Activated CD4-positive, CD25-positive, alpha-beta regulatory T cell (primary cell): ENCODE measurements at places on chromosomes 13 and 19.
A peak's percentile ranks its signal among the peaks of the same experiment; 100 is the strongest.

GRCh38 chr13:27455331-27455855, 5.0 kb upstream of the MTIF3 start:
- no peak for DNase-seq

DNA sequence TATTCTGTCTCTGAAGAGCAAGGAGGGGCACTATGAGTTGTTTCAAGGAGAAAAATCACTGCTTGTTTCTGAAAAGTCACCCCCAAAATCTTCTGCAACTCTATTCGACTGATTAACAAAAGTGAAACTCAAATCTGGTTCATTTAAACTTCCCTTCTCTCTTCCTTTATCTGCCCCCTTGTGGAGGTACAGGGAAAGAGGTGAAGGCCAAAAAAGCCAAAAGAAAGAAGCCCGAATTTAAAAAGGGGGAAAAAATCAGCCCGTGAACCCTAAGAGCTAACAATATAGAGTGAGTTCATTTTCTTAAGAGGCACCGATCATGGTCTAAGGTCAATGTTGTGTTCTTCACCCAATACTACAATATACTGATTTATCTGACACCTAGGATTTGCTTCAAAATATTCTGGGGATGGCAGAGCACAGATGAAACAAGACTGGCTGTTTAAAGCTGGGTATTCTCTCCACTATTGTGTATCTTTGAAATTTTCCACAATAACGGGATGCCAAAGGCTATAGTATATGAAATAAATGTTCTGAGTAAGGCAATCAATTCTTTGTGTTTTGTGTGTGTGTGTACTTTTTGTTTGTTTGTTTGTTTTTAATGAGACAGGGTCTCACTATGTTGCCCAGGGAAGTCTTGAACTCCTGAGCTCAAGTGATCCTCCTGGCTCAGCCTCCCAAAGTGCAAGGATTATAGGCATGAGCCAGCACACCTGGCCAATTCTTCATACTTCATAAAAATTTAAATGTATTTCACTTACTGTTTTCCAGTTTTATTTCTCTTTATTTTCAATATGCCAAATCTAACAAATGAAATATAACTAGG, 55.0 kb upstream of the EEF1AKMT1 start:
- peak; percentile 4 for DNase-seq

DNA sequence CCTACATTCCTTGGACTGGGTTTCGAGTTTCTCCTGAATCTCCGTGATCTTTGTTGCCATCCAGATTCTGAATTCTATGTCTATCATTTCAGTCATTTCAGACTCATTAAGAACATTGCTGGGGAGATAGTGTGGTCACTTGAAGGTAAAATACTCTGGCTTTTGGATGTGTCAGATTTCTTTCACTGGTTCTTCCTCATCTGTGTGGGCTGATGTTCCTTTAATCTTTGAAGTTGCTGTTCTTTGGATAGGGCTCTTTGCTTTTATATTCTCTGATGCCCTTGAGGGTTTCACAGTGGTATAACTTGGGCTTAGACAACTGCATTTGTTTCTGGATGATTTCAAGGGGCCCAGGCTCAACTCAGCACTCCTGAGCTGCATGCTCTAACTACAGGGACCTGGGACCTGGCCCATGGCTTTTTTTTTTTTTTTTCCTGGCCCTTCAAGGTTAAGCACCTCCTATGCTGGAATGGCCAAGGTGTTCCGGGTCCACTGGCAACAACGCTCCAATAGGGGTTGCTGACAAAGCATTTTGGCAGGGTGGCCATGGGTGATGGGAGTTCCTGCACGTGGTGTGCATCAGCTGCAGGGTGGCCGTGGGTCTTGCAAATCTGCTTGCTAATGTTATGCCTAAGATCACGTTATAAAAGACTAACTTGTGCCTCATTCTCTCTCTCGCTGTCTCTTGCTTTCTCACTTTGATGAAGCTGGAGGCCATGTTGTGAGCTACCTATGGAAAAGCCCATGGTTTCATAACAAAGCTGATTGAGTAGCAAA, 5.9 kb upstream of the SIGLEC7 start:
- DNase-seq: no peak

GRCh38 chr19:6801485-6802086, 29.1 kb downstream of the VAV1 start:
- DNase-seq: peak; percentile 54

GRCh38 chr13:107992542-107992941, 222.8 kb downstream of the LIG4 start:
- no peak for DNase-seq

- no peak for DNase-seq
Observed at GRCh38 chr19:5302396-5302795, 38.2 kb downstream of the PTPRS start.

- no peak for DNase-seq
Observed at GRCh38 chr13:110269509-110270185, 37.3 kb downstream of the COL4A1 start.

DNA sequence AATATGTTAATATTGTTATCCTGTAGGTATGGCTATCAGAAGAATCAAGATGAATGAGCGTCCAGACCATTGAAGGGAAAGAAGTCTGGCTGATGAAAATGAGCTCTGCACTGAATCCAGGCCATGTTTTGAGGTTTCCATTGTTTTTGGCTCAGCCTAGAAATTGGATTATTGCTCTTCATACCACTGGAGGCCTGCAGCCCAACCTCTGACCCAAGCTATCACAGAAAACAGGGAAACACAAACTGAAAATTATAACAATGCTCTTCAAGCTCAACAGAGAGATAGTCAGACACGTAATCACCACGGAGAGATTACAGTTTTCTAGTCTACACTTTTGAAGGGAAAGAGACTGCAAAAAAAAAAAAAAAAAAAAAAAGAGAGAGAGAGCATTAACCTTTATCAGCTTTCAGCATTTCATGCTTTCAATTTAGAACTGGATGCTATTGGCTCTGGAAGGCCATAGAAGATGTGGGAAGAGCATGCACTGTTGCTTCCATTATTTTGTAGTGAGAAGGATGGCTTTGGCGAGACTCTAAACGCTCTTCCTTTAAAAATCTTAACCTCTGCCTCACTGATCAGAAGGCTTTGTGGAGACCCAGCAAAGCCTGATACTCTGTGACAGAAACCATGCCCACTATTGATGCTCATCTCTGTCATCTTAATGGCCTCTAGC, 10.8 kb downstream of the EDNRB start:
- DNase-seq: no peak

DNA sequence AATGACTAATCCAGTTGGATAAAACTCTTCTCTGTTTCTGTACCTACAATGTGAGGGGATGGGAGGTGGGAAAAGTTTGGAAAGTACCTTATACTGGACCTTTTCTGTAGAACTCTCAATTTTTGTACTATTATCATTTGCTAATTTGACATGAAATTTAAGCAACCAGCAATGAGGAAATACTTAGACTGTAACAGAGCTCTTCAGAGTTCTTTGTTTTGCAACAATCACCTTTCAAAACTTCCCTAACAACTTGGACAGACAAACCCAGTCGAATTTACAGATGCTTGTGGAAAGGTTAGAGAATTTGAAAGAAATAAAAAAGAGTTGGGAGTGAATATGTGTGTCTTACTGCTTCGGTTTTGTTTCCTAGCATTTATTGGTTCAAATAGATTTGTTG, 16.8 kb downstream of the KBTBD7 start:
- no peak for DNase-seq

DNA sequence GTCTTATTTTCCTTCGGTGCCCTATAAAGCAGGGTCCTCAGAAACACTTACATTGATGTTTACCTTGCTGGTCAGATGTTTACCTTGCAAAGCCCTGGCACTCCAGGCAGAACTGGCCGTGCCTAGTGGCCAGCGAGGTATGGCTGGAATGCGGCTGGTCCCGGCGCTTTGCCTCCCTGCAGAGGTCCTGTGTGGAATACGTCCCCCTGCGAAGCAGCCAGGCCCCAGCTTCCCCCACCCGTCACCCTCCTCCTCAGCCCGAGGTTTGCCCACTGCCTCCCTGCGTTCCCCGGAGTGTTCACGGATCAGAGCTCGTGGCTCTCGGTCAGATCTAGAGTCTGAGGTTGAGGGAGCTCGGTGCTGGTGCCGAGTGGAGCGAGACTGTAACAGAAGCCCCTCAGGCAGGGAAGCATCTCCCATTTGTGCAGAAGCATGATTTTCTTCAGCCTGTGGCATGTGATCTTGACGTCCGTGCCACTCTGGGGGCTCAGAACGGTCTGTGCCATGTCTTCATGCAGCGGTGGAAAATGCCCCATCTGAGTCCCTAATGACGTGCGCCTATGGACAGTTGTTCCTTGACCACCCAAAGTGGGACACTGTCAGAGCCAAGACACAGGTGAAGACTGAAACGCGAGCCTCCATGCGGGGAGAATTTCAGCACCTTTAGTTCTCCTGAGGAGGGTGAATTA, 54.8 kb upstream of the SOX1 start:
- DNase-seq: no peak

DNA sequence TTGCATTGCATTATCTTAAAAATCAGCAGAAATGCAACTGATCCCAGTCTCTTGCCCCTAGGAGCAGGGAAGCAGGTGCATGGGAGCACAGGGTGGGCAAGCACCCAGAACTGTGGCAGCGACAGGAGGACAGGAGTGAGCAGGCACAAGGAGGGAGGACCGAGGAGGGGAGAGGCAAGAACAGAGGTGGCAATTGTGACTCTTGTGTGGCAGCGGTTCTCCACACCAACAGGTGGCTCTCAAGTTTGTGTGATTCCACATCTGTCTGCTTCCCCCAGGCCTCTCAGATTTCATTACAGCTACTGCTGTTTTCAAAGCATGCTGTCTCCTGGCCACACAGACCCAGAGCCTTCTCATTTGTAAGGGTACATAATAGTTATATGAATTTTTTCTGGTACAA, 108.5 kb downstream of the STK24 start:
- DNase-seq: no peak

GRCh38 chr13:40465015-40465390, 201.4 kb downstream of the FOXO1 start:
- DNase-seq: no peak

- DNase-seq: no peak
Observed at GRCh38 chr13:55615081-55615480, 1525.6 kb upstream of the PRR20A start.

DNA sequence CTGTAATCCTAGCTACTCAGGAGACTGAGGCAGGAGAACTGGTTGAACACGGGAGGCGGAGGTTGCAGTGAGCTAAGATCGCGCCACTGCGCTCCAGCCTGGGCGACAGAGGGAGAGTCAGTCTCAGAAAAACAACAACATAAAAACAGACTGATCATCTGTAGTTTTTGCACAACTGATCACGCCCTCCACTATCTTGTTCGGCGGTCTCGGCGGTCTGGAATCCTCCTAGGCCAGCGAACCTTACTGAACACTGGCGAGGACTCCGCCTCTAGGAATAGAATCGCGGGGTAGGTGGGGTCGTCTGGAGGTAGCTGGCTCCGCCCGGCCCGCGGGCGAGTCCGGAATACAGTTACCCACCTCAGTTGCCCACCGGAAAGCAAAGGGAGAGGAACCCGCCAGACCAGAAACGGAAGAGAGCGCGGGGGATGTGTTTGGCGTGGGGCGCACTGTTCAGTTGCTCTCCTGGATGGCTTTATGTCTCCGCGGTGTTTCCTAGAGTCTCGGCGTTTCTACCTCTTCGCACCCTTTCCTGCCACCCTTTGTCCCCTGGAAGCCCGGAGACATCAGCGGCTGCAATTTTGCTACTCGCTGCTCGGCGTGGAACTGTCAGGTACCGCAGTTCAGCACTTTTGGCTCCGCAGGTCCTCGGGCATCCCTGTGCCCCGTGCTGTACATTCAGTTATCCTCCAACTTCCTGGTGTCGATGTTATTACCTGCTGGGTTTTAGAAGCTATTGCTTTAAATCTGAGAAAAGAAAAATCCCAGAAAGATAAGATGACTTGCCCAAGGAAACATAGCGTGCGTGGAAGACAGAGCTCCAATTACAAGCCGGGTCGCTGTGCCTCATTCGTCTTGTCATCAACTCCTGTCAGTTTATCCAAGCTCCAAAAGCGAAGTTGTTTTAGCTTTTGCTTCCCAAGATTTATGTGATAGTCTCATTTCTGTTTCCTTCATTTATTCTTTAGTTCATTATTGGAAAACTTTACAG, 24.9 kb upstream of the HNRNPA1L2 start:
- peak; percentile 65 for DNase-seq

GRCh38 chr13:23915308-23915707, 18.0 kb upstream of the C1QTNF9B start:
- DNase-seq: no peak

DNA sequence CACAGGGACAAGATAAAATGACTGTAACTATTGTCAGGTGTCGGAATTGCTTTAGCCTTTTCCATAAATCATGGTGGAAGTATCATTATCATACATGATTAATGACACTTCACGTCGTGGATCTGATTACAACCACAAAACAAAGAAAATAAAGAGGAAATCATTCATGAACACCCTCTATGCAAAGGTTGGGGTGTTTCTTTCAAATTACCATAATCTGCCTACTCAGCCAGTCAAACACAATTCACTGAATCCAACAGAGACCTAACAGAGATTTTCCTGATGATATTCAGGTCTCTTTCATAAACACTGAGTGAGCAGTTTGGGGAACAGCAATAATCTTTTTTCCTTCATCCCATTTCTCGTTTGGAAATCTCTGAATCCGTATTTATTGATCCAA, 625.6 kb downstream of the DCT start:
- no peak for DNase-seq

GRCh38 chr19:39471756-39472536, 8.7 kb upstream of the TIMM50 start:
- DNase-seq: no peak

DNA sequence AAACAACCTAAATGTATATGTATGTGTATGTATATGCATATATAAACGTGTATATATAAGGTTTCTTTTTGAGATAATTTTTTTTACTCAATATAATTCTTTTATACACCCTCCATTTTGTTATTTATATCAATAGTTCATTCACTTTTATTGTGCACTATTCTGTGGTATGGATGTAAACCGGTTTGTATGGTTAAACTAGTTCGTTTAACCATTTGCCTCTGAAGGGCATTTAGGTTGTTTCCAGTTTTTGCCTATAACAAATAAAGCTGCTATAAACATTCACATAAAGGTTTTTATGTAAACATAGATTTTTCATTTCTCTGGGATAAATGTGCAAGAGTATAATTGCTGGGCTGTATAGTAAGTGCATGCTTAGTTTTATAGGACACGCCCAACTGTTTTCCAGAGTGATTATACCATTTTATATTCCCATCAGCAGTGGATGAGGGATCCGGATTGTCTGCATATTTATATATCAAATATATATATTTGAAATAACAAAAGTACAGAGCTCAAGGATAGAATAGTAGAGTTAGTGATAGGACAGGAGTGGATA, 380.3 kb downstream of the TSHZ3 start:
- DNase-seq: no peak

DNA sequence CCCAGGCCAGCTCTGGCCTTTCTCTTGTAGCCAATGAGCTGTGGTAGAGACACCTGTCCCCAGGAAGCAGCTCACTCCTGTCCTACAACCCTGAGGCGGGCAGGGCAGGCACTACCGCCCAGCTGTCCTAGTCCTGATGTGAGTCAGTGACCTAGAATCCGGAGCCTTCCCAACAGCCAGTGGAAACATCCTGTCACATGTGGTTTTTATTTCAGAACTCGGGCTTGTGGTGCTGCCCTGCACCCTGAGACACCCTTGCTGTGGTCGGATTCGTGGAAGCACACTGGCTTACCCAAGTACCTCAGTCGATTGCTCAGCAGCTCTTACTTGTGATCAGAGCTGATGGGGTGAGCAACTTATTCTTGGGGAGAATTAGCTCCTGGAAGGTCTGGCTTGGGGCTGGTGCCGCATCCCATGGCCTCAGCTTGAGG, 83.6 kb upstream of the ARHGEF7 start:
- DNase-seq: no peak

GRCh38 chr13:31862828-31863227, 123.5 kb downstream of the RXFP2 start:
- no peak for DNase-seq
